Hindlimb muscle (tissue), 1 donor: ENCODE measurements at places on chromosomes 16 and 17.

- DNase-seq: no peak
These were observed 774.5 kb upstream of the RBFOX1 start for GRCh38 chr16:6558126-6558525.

DNA sequence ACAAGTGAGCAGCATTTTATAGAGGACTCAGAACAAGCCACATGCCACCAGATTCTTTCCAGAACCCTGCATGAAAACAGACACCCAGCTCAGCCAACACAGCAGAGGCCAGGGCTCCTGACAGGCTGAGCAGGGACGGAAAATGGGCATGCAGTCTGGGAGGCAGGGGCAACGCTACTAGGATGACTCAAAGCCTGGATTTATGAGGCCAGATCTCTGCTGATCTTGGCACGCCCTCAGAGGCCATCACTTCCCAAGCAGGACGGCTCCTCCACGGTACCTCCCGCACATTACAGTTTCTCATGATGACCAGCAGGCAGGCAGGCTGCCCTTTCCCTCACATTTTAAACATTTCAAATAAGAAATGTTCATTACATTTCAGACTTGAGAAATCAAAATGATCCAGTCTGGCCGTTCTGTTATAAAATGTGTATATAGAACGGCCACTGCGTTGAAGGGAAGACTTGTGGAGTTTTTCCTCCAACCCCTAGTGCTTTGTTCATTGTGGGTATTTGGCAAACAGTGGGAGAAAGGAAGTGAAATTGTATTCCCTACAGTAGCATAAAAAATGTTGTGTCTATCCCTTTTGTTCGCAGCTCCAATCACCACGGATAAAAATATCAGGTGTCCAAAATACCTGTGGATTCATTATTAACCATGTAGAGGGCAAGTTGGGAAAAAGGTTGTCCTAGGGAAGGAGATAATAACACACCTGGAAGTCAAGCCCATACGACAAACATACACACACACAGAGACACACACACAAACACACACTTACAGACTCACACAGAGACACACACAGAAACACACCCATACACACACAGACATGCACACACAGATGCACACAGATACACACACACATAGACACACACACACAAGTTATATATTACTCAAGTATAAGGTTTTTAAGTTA lies 64.8 kb upstream of the ADAMTS18 start:
- no peak for DNase-seq

GRCh38 chr17:20094777-20095176 lies 85.6 kb downstream of the SPECC1 start:
- DNase-seq: no peak

DNA sequence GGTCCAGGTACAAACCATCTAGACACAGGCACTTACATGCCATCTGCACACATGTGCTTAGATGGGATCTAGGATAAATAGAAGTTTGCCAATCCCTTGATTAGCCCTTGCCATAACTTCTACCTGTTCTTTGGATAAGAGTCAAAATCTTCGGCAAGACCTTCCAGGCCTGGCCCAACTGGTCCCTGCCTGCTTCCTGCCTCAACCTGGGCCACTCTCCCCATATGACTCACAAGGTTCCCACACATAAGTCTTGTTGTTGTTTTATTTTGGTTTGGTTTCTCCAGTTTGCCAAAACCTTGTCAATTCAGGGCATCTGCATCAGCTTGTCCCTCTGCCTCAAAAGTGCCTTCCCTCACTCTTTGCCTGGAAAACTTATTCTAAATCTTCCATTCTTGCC lies 95.3 kb upstream of the XYLT1 start:
- DNase-seq: no peak

GRCh38 chr17:63358111-63358839 lies 87.8 kb downstream of the CYB561 start:
- DNase-seq: no peak

- DNase-seq: no peak
These were observed 147.2 kb downstream of the ASIC2 start for GRCh38 chr17:33145941-33146340.

DNA sequence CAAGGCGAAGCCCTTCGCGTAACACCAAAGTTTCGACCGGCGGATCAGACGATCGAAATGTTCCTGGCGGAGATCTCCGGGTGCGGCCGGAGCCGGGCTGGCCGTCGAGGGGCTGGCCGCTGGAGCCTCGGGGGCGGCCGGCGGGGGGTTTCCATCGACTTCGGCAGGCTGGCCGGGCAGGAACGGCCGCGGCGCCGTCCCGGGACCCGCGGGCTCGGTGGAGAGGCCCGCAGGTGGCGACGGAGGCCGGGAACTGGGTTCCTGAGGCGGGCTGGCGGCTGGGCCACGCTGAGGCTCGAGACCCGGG lies 1.1 kb downstream of the EPOP start:
- no peak for DNase-seq

- DNase-seq: no peak
These were observed 672.4 kb downstream of the CDH11 start for GRCh38 chr16:64449506-64449905.

DNA sequence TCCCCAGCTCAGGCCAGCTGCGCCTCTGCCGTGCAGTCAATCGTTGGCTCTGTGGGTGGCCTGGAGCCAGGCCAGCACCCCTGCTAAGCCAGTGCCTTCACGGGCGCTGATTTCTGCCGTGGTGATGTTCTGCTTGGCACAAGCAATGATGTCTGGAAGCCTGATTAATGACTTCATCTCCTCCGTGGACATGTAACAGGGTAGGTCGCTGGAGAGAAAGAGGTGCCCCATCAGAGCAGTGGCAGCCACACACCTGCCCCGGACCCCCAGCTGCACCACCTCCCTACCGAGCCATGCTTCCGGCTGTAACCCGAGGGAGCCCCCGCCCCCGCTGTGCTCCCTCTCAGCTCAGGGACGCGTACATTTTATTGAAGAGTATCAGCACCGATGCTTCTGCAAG lies 1.9 kb downstream of the ARL16 start:
- DNase-seq: no peak

DNA sequence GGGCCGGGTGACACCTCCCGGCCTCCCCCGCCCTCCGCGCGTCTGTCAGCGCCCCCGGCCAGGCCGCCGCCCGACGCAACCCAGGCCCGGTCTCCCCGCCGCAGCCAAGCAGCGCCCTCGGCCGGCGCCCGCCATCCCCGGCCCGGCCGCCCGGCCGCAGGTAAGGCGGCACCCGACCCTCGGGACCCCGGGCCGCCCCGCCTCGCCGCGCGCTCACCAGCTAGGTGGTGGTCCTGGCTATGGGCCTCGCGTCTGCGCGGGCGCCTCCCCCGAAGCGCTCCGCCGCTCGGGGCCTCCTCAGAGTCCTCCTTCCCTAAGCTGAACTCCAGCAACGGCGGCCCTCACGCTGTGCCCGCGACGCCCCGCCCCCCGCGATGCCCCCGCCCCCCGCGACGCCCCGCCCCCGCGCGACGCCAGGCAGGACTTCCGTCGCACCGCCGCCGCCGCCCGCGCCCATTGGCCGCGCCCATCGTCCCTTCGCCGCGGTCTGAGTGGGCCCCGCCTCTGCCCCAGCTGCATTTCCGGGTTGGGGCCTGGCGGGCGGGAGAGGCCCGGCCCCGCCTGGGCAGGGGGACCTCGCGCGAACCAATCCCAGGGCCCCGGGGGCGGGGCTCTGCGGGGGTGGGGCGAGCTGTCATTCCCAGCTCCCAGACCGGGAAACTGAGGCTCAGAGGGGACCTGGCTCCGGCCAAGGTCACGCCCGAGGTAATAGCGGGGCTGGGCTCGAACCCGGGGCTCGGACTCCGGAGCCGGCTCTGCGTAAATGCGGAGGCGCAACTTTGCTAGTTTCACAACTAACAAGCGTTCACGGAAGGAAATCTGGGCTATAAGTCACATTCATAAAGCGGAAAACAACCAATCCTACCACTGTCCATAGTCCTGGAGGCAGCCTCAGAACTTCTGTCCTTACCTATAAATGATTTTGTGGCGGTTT lies 9.0 kb upstream of the KCTD5 start:
- DNase-seq: peak; percentile 94

GRCh38 chr17:17445925-17446665 lies 30.7 kb upstream of the MED9 start:
- no peak for DNase-seq
